DMS53 (cell line): ENCODE measurements at places on chromosomes 5 and 9.

DNA sequence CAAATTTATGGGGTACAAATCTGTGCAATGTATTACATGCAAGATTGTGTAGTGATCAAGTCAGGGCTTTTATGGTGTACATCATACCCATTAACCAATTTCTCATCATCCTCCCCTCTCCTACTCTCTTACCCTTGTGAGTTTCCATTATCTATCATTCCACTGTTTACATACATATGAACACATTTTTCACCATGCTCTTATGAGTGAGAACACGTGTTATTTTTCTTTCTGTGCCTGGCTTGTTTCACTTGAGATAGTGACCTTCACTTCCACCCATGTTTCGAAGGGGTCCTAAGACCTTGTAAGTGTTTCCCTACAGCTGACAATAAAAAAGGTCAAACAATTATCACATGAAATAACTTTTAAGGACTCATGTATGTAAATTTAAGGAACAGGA lies 281.7 kb upstream of the CD180 start:
- DNase-seq, result no peak

- peak; percentile 36 for DNase-seq
Observed at GRCh38 chr5:68343421-68343826, 127.9 kb downstream of the PIK3R1 start.

GRCh38 chr5:111129938-111130337 lies 37.8 kb downstream of the WDR36 start:
- no peak for DNase-seq

GRCh38 chr5:140633021-140633471 lies at the start of gene CD14:
TSS of gene CD14 (minus strand) at chr5:140633175. CDS start at chr5:140633071, 104 bp downstream.
- DNase-seq, result peak; percentile 80

DNA sequence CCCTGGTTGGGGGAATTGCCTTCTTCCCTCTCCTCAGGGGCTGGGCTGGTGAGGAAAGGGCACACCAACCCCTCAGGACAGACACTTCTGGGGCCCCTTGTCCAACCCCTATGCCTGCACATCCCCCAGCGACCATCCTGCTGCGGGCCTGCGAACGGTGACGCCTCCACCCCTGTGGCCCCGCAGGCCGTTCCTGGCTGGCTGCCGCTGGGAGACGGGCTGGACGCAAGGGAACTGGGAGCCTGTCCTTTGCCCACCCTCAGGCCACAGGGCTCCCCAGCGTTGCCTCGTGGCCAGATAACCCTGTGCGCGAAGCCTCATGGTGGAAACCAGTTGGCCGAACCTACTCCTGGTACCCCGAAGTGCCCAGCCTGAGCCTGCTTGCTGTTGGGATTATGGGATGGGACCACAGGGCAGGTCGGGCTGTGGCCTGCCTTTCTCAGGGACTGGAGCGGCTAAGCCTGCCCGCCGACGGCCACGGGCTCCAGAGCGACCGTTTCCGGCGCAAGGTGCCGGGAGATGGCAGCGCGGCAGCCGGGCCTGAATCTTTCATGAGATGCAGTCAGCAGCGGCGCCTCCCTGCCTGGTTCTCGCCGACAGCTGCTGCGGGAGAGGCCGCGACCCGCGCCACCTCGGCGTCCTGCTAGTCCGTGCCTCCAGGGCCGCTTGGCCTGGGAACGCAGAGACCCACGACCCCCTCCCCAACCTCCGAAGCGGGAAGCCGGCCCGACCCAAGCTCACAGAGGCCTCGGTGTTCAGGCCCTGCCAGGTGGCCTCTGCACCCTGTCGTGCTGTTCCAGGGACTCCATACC lies 6.5 kb upstream of the PITX1 start:
- no peak for DNase-seq

GRCh38 chr9:18472841-18473251 lies 1.1 kb upstream of the ADAMTSL1 start:
- DNase-seq, result no peak

- DNase-seq, result no peak
Observed at GRCh38 chr9:97572892-97573365, 60.2 kb downstream of the TSTD2 start.

DNA sequence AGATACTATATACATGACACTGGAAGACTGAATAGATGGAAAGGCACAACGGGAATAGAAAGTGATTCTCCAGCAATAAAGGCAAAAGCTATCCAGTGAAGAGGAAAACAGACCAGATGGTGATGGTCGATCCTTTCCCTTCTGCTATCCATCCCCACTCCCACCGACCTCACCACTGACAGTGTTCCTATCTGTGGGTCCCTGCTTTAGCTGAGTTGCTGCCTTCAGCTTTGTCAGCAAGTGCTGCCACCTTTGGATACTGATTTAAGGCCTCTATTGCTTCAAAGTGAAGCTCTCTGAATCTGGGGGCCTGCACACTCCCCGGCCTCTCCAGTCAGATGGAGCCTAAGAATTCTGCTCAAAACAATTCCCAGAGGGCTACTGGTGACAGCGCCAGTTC lies 32.3 kb downstream of the EPB41L4A start:
- DNase-seq, result no peak

DNA sequence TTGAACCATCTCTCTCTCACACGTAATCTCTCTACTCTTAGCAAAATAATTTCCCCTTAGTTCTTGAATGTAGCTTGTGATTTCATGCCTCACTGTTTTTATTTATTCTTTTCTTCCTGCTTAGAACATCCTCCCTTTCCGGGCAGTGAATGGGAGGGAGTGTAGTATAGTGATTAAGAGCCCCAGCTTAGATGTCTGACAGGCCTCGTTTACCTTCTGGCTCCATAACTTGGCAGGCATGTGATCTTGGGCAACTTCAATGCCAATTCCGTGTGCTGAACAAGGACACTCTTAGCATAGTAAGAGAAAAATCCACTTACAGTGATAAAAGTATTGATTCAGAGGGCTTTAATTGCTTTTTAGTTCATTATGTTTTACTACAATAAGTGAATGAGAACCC lies 96.3 kb upstream of the TNPO1 start:
- DNase-seq, result no peak

- DNase-seq, result peak; percentile 8
Observed at GRCh38 chr5:161707382-161707781, 21.9 kb downstream of the GABRA6 start.

GRCh38 chr9:78386773-78387172 lies 89.8 kb downstream of the PSAT1 start:
- no peak for DNase-seq

GRCh38 chr5:17426104-17426749 lies 71.8 kb upstream of the TAF11L2 start:
- no peak for DNase-seq
